Thoracic aorta (tissue), 2 donors: ENCODE measurements at places on chromosomes 7 and 10.

DNA sequence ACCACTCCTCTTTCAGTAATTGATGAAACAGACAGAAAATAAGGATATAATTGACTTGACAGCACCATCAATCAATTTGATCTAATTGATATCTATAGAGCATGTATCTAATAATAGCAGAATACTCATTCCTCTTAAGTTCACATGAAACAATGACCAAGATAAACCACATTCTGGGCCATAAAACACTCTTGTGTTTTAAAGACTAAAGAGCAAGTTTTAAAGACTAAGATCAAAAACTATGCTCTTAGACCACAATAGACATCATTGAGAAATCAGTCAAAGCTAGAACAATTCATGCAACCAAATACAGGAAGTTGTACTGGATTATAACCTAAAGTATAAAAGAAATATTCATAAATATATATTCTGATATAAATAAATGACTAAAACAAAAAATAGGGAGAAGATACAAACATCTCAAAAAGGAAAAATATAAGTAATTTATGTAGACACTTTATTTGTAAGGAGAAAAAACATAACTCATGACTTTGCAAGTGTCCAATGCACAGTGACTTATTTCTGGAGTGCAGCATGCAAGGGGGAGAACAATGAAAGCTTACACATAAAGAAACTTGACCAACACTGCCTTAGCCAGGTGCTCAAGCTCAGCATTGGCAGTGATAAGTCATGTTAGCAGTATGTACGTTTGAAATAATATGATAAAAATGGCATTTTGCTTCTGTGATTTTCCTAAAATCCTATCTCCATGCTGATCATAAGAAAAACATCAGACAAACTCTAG, 312.7 kb upstream of the IGFBP3 start:
- DNase-seq, result no peak

DNA sequence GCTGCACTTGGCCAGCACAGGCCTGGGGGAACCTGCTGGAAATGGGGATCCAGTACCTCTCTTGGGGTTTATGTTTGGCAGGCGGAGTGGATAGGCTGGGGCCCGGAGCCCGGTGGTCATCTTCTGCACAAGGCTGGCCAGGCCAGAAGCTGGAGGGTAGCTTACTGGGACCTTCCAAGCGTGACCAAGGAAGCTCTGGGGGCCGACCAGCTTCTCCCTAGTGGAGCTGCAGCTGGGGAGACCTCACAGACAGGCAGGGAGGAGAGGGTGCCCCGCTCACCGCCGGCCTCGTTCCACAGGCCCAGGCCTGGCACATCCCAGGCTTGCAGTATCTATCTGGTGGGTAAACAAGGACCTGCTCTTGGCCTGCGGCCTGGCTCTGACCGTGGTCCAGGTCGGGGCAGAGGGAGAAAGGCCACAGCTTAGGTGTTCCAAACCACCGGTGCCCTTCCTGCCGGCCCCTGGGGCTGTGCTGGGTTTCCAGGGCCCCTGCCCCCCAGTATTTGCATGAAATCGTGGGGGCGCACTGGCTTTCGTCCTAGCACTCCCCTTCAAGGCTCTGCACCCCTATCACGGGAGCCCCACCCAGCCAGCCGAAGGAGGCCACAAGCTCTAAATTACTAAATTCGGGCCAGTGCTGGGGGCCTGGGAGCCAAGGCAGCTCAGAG, 1.5 kb upstream of the ELFN1 start:
- DNase-seq, result no peak

DNA sequence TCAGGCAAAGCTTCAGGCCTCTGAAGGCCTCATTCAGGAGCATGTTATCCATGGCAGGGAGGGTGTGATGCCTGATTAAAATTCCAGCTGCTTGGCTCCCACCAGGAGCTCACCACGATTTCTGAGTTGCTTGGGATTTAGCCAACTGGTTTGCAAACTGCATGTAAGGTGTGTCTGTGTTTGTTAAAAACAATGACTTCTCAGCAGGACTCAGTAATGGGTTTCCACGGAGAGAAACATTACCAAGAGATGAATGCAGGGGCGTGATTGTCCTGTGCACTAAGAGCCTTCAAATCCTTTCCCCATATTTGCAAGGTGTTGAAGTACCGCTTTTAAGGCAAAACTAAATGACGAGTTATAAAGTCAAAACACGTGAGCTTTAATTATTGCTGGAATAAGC, 88.8 kb upstream of the BTBD16 start:
- DNase-seq, result no peak

- DNase-seq, result no peak
Observed at GRCh38 chr7:3301831-3302618, 973 bp downstream of the SDK1 start.

GRCh38 chr7:151000897-151001495, 10.2 kb downstream of the NOS3 start:
- DNase-seq, result no peak

- no peak for DNase-seq
Observed at GRCh38 chr10:94074462-94074861, 80.7 kb downstream of the PLCE1 start.

DNA sequence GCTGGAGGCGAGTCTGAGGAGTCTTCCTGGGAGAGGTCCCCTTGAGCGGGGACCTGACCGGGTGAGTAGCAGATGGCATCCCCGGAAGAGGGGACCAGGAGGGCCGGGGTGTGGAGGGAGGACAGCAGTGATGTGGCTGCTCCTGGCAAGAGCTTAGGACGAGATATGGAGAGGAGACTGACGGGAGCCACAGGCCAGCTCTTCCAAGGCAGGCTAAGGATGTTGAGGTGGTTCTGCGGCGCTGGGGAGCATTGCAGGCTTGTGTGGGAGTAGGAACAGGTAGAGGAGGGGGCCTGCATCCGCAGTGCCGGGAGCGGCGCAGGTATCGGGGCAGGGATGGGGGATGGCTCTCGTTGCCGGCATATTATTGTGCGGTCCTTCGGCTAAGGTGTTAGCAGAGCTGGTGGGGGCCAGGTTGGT, 76.7 kb upstream of the ANLN start:
- DNase-seq, result no peak

DNA sequence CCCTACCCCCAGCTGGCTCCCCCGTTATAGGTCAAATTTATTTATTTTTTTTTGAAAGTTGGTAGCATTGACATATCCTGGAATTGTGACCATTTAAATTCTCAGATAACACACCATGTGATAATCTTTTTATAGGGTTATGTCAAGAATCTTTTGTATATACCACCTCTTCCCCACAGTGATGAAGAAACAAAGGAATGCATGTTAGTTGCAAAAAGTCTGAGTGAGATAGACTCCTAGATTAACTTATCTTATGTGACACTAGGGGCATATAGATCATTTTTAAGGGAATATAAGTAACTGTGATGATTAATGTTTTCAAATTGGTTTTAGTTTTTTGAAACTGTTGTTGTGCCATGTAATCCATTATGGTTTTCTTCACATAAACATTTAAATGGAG, 68.3 kb downstream of the MLLT10 start:
- DNase-seq, result no peak

GRCh38 chr7:11133436-11133959, 159.8 kb downstream of the PHF14 start:
- no peak for DNase-seq

GRCh38 chr10:117477961-117478670, 64.4 kb upstream of the EMX2 start:
- DNase-seq, result no peak

- DNase-seq, result no peak
Observed at GRCh38 chr7:149787428-149788299, 14.3 kb upstream of the ZNF467 start.

DNA sequence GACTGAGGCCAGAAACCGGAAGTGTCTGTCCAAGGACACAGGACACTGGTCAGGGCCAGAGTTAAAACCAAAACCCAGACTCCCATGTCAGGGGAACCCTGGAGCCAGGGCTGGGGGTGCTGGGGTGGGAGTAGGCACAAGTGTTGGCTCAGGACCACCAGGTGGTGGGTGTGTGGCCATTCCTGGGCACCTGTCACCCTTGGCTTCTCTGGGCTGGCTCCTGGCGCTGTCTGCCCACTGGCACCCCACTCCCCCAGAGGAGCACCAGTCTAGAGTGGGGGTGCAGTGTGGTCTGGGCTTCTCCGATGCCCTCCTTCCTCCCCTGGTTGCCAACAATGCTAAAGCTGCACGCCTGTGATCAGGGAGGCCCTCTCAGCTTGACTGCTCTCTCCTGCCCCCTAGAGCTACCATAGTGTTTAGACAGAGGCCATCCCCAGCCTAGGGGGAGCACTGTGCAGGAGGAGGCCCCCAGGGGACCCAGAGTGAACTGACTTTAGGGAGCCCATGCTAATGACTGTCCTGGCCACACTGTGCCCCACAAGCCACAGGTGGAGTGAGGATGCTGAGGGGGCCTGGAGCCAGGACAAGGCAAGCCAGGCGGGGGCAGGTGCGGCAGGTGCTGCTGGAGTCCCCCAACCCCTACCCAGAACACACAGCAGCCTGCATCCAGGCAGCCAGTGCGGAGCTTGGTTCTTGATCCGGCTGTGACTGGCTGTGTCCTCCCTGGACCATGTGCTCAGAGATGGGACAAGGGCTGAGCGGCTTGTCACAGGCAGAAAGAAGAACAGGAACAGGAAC, 11.0 kb downstream of the RASGEF1A start:
- DNase-seq, result no peak

DNA sequence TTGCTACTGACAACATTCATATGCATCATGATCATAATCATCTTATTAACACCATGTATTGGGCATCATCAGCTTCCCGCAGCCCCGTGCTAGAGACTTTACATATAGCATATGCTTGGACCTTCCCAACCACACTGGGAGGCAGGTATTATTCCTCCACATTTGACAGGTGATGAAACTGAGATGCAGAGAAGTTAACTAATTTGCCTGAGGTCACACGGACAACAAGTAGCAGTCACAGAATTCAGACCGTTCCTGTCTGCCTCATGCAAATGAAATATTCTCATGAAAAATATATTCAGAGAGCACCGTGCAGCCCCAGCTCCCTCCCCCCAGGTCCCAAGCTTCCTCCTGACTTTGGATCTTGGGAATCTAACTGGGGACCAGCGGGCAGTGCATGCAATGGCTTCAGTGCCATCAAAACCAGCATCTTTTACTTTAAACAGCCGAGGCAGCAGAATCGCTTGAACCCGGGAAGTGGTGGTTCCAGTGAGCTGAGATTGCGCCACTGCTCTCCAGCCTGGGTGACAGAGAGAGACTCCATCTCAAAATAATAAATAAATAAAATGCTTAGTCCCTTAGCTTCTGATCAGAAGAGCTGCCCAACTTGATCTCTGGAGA, 112.2 kb upstream of the GPR26 start:
- DNase-seq, result no peak

DNA sequence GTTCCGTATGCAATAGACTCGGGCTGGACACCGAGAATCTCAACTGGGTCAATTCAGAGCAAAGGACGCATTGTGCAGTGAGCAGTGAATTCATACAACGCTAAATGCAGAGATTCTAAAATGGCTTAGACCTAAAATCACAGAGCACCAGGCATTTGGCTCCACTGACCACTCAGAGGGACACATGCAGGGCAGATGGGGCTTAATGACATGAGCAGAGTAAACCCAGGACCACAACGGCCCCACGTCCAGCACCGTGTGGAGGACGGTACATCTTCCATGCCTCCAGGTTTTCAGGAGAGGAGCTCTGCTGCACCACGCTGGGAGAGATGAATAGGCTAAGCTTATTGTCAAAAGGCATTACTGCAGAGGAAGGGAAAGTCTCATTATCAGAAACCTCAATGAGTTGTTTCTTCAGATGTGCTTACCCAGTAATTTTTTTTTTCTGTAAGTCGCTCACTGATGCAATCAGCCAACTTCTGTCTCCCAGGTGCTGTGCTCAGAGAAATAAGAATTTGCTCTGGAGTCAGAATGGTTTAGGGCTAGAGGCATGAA, 555.0 kb downstream of the PTPRN2 start:
- DNase-seq, result no peak

DNA sequence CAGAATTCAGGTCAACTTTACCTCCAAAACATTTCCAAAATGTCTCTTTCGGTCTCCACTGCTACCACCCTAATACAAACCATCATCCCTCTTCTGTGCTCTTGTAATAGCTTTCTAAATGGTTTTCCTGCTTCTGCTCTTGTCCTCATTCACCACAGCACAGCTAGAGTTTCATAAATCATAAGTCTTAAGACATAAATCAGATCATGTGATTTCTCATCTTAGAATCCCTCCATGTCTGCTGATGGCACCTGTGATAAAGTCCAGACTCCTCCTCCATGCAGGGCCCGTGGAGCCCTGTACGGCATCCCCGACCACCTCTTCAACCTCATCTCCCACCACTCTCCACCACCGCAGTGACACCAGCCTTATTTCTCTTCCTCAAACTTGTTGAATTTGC, 212.3 kb upstream of the MKLN1 start:
- DNase-seq, result no peak

DNA sequence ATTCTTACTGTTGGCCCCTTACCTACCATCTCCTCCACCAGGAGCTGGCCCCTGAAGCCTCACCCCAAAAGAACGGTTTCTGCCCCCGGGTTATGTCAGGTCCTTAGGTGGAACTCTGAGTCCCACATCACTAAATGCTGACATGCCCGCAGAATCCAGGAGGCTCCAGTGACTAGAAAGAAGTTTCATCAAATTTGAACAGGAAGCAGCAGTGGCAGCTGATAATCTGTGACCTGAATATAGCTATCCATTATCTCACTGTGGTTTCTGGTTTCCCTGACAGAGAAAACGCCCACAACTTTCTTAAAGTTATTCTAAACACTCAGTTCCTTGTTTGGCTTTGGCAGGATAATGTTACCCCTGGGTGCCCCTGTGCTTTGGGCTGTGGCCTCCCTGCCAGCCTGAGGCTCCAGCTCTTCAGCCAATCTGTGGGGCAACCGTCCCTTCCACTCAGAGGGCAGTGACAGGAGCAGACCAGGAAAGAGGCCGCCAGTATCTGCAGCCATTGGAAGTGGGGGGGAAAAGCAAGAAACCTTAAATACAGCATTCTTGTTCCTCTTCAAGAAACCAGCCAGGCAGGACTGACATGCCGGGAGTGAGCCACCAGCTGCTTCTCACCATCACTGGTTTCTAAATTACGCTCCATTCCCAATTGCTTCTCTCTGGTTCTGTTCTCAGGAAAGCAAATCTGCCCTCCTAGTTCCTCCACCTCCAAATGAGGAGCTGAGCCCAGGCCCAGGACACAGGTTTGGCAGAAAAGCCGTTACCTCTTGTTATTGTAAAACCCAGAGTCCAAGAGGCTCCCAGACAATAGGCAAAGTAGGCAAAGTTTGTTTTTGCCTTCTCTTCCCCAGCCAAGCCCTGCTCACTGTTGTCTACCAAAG, 41.2 kb upstream of the VCL start:
- DNase-seq, result no peak

DNA sequence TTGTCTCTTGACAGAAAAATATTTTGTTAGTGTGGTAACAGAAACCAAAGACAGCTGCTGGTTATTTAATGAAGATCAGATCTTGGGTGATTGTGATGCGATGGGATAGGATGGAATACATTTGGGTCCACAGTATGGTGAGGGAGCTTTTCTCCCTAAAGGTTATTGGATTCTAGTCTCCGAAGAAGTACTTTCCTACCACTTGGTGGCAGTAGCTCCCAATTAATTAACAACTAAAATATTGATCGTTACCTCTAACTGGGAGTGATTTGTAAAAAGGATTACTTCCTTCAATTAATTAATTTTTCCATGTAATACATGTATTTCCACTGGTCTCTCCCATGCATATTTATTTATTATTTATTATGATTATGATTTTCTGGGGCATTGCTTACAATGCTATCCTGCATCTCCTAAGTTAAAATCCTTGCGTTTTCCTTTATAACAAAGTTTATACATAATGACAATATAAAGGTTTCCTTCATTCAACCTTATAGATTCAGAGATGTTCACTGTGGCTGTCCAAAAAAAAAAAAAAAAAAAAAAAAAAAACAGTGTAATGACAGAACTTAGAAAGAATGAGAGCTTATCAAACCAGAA, 25.6 kb downstream of the TMEM196 start:
- DNase-seq, result no peak

GRCh38 chr7:7212612-7213011, 30.3 kb downstream of the C1GALT1 start:
- no peak for DNase-seq
